ENCODE measurements at places on chromosomes 3 and 15.

GRCh38 chr3:39169712-39170111 lies 16.3 kb upstream of the CSRNP1 start:
- no peak for DNase-seq

DNA sequence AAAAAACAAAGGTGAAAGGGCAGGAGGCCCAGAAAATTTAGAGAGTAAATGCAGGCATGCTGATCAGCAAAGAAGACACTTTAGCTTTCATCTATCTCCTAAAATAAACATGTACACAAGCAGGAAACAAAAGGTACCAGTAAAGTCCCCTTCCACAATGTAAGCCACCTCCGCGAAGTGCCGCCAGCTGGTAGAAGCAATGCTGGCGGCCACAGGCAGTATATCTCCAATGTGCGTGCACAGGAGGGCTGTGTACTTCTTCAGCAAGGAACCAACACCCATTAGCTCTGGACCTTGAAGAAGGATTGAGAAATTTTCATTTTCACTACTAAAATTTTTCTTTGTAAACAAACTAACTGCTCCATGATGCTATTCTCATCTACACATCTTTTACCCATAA lies 75.4 kb downstream of the HERC2 start:
- DNase-seq: no peak

DNA sequence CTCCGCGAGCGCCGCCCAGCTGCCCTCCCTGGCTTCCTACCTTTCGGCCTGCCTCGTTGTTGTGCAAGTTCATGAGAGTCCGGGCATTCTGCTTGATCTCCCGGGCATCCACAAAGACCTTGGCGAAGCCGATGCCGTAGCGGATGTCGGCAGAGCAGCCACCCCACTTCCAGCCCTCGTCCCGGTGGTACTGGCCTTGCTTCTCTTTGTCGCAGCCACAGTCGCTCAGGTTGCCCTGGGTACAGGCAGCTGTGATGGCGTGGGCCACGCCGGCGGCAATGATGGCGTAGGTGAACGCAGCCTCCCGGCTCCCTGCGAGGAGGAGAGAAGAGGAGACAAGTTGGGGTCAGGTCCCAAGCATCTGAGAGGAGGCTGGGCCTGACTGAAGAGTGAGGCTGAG lies 25.4 kb downstream of the WNT7A start:
- DNase-seq: no peak

GRCh38 chr3:66425032-66425431 lies 75.8 kb downstream of the LRIG1 start:
- DNase-seq: no peak

DNA sequence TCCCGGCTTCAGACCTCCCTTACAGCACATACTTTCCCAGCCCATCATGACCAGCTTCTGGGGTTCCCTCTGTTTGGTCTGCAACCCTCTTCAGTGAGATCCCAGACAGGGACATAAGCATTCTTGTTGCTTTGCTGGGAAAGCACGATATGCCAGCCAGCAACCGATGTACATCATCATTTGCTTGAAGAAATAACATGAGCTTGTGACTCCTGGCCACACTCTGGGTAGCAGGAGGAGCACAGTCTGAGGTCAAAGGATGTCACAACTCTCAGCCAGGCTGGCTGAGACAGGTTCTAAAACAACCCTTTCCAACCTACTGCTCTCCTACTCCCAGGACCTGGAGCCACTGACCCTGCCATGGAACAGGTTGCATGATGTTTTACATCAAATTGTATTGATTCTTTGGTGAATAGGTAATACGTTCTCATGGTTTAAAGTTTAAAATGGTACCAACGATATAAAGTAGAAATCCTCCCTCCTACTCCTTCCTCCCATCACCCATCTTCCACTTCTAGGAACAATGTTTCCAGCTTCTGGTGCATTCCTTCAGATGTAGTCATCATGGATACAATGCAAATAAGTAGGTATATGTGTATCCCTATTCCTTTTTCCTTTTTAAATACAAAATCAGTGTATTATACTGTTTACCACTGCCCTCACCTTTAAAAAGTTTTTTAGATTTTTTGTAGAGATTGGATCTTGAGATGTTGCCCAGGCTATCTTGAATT lies 190.3 kb downstream of the OPA1 start:
- DNase-seq: no peak

DNA sequence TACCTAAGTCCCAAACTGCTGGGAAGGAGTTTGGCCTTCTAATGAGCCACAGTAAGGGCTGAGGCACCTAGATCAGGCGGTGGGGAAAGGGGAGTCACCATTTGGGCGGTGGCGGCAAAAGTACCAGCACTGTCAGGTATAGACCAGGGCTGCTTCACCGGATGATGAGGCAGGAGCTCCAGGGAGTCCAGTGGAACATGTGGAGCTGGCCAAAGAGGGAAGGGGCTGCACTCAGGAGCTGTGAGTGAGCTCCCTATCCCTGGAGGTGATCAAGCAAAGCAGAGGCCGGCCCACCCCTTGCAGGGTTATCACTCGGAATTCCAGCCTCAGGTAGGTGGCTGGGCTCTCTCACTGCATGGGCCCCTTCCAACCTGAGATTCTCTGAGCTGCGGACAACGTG lies 108.4 kb downstream of the SEC22A start:
- no peak for DNase-seq

DNA sequence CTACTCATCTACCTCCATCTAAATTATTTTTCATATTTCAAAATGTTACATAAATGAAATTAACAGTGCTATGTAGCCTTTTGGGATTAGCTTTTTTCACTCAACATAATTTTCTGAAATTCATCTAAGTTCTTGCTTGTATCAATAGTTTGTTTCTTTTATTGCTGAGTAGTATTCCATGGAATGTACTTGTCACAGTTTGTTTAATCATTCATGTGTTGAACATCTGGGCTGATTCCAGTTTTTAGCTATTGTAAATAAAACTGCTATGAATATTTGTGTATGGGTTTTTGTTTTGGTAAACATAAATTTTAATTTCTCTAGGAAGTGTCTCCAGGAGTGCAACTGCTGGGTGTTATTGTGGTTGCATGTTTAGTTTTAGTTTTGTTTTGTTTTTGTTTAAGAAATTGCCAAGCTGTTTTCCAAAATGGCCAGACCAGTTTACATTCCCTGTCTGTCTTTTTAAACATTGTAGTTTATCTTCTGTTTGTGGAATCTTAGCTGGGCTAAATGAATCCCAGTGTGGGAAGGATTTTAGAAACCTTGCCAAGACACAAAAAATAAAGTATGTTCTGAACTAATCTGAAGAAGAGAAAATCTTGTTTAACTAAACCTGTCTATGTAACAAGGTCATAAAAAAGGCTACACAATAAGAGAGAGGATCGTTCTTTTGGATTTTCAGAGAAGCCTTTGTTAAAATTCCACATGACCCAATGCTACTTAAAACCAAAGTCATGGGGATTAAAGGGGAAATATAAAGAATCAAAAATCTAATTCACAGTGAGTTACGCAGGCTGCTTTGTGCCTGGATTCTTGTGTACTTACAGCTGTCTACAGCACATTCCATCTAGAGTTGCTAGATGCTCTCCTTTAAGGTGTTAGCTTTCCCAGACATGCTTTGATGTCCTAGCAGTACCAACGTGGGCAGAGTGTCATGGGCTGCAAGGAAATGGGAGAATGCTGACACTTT lies 129.2 kb upstream of the SUCLG2 start:
- no peak for DNase-seq

- DNase-seq: no peak
Measured at GRCh38 chr3:157429708-157430107, 6.9 kb upstream of the PTX3 start.

DNA sequence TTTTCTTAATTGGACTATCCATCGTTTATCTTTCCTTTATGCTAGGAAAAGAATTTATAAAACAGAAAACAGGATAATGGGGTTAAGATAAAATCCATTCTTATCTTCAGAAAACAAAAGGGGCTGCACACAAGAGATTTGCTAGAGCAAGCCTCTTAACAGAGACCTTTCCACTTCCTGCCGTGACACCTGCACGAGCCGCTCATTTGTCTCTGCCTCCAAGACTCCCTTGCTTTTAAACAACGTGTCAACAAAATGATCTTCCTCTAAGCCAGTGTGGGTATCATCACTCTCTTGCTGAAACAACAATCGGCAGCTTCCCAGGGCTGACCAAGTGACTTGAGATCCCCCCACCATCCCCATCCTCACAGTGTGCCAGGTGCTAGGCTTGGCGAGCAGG lies 33.1 kb downstream of the GABRB3 start:
- DNase-seq: no peak

- no peak for DNase-seq
Measured at GRCh38 chr3:141147657-141148056, 84.0 kb upstream of the PXYLP1 start.

- DNase-seq: peak; percentile 75
Measured at GRCh38 chr3:52983336-52983807, 62.5 kb downstream of the SFMBT1 start.

- no peak for DNase-seq
Measured at GRCh38 chr3:171548917-171549316, 88.7 kb upstream of the TNIK start.
